ENCODE measurements at places on chromosomes 2 and 18.

DNA sequence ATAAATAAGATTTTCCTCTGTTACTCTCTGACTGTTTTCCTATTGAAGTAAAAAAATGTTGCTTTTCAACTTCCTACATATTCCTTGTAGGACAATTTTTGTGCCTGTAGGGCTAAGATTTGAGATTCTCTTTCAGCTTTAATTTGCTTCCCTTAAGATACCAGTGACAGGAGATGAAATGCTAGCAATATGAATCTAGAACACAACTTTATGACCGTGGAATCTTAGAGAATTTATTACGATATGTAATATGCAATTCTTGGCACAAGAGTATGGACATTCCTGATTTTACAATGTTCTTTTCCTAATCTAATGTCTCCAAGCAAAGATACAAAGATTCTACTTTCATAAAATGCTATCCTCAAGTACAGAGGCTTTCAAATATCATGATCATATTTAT is 180.9 kb downstream of the KCNE4 start:
- DNase-seq = no peak

- peak; percentile 78 for DNase-seq
Measured at GRCh38 chr2:60533101-60534051, 20.1 kb downstream of the BCL11A start.

- no peak for DNase-seq
Measured at GRCh38 chr2:164913011-164913410, 42.3 kb downstream of the SLC38A11 start.

GRCh38 chr2:224596289-224596688 is 11.1 kb upstream of the CUL3 start:
- no peak for DNase-seq

GRCh38 chr18:24878289-24878688 is 417.9 kb downstream of the HRH4 start:
- peak; percentile 89 for DNase-seq

GRCh38 chr18:80178935-80179818 is 68.1 kb downstream of the PARD6G start:
- DNase-seq = no peak

DNA sequence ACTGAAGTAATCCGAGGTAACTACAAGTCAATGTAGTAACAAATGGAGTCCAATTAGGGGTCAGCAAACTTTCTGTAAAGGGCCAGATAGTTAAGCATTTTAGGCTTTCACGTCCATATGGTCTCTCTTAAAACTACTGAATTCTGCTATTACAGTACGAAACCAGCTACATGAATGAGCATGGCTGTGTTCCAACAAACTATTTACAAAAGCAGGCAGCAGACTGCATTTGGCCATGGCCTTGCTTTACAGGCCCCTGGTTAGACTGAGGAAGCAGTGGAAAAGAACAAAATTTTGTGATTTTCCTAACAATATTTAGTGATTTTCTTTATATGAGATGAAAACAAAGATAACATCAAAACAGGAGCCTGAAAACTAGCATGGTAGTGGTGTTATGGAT is 64.0 kb downstream of the RTN4 start:
- no peak for DNase-seq

- no peak for DNase-seq
Measured at GRCh38 chr2:20501974-20502373, 55.1 kb downstream of the RHOB start.

- peak; percentile 95 for DNase-seq
Measured at GRCh38 chr2:177332026-177332991, 60.3 kb upstream of the AGPS start.

DNA sequence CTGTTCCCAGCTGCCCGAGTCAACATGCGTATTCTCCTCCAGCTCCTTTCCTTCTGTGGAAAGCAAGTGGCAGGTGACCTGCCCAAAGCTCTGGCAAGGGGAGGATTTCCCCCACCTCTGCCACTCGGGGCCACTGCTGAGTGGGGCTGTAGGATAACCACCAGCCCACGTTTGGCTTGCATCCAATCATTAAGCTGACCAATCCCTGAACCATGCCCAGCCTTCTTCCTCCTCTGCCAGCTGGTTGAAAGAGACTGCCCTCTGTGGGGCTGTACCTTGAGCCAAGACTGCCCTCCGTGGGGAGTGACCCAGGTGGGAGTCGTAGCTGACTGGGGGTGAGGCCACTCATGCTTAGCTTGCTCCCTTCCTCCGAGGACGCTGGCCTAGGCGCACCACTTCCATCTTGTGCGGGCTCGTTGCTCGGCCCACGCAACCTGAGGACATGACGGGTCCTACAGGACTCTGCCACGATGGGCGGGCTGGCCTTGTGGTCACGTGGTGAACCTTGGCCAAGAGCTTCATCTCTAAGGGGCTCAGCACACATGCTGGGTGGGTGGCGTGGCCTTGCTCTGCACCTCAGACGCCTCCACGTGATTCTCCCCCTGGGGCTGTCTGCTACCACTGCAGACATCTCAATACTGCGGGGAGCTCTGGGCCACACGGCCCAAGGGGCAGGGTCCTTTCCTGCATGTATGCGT is 112.1 kb downstream of the NDUFA10 start:
- DNase-seq = no peak

GRCh38 chr2:40439473-40439872 is 12.4 kb downstream of the SLC8A1 start:
- DNase-seq = no peak

GRCh38 chr2:28134857-28135256 is 244.3 kb downstream of the BABAM2 start:
- DNase-seq = no peak

DNA sequence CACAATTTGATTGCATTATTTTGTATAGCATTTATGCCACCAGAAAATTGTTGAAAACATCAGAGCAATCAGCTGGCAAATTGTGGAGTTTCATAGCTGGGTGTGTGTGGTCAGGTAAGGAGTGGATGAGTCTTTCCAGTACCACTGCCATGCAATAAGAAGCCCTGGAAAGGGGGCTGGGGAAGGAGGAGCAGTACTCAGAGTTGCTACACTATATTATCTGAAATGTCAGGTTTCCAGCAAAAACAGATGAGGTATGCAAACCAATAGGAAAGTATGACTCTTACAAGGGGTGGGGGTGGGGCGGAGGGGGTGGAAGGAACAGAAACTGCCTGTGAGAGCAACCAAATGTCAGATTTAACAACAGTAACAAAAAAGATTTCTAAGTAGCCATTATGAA is 112.2 kb downstream of the SOS1 start:
- no peak for DNase-seq

DNA sequence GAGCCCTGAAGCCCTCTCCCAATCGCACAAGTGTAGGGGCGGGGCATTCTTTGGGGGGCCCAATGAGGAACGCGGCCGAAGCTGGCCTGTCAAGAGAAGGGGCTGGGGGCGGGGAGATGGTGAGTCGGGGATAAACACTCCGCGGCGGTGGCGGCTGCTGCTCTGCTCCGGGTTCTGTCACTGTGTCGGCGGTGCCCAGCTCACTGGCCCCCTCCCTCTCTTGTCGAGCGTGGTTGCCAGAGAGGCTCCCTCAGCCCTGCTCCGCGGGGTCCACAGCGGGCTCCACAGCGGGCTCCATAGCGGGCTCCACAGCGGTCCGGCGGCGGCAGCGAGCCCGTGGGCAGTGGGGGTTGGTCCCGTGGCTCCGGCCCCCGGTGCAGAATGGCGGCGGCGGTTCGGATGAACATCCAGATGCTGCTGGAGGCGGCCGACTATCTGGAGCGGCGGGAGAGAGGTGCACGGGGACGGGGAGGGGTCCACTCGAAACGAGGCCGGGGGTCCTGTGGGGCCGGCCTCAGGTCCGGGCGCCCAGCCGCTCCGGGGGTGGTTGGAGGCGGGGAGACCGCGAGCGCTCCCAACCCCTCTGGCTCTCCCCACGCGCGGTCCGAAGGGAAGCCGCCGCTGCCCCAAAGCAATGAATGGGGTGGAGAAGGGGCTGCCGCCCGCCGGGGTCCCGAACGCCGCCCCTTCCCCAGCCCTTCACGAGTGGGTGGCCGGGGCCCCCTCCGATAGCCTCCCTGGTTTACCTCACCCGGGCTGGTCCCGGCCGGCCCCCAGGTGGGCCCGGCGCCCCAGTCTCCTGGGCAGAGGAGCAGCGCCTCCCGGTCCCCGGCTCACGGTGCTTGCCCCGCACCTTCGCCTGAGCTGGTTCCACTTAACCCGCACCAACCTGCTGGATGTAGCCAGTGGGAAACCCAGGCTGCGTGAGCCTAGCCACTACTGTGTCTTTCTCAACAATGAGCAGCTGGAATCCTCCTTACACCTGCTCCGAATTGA is at the start of gene MXD1:
Gene MXD1 (plus strand): TSS at position 160 of the 996 bp plus-strand sequence. CDS start 222 bp downstream, at position 382.
- DNase-seq = peak; percentile 52

GRCh38 chr2:15200581-15200980 is 360.6 kb downstream of the NBAS start:
- no peak for DNase-seq

GRCh38 chr2:128563348-128563687 is 244.7 kb upstream of the HS6ST1 start:
- peak; percentile 72 for DNase-seq

DNA sequence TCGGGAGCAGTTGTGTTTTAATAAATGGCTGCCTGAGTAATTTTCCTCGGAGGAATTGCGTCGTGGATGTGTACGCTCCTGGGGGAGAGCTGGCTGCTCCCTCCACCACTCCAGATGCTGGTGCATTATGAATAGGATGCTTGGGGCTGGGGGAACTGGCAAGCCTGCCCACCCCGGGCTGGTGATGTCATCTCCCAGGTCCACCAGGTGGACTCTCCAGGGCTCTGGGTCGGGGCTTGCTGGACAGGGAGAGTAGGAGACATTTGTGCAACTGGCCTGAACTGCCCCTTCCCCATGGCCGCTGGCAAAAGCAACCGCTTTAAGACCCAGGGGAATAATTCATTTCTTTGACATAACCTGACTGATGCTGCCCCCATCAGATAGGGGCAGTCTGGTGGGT is 158.7 kb downstream of the KLHL29 start:
- no peak for DNase-seq

GRCh38 chr2:232236200-232236599 is 142.4 kb upstream of the ALPP start:
- no peak for DNase-seq

- no peak for DNase-seq
Measured at GRCh38 chr18:49537232-49537896, 24.5 kb upstream of the LIPG start.
